ENCODE measurements at places on chromosomes 1 and 21.

GRCh38 chr1:87684713-87685205 lies 356.1 kb downstream of the LMO4 start:
- no peak for DNase-seq

- no peak for DNase-seq
Measured at GRCh38 chr1:91684481-91685196, 184.0 kb downstream of the CDC7 start.

- peak; percentile 27 for DNase-seq
Measured at GRCh38 chr1:154352581-154353459, 27.5 kb downstream of the ATP8B2 start.

DNA sequence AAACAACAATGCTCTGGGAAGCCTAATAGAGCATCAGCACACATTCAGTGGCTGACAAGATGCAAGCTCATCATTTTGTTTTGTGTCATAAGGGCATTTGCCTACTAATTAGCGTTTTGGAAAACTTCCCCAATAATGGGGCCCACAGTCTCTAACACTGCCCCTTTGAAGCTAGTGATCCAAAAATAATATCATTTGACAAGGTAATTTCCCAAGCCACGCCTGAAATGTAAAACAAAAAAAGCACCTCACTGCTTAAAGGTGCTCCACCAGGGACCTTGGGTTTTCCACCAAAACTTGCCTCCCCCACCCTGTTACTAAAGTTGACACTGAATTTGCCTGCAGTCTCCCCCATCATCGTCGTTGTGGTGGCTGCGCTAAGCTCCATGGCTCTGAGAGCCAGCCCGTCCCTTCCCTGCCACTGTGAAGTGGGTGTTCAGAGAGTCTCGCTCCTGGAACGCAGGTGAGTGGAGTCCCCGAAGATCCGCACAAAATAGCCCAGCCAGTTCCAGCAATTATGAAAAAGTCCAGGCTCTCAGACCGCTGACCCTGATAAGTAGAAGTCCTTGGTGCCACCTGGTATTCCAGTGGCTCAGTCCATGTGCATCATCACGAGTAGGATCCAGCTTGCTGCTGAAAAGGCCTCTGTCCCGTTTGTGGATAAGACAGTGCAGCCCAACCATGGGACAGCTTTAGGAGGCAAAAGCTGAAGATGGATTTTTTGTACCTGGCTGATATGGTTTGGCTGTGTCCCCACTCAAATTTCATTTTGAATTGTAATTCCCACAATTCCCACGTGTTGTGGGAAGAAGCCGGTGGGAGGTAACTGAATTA lies 52.2 kb downstream of the RAB3GAP2 start:
- no peak for DNase-seq

- no peak for DNase-seq
Measured at GRCh38 chr1:55927702-55928290, 651.6 kb downstream of the PLPP3 start.

- no peak for DNase-seq
Measured at GRCh38 chr1:175597969-175598765, 145.2 kb downstream of the TNR start.

GRCh38 chr1:222877854-222878253 lies 63.0 kb downstream of the DISP1 start:
- DNase-seq = no peak

DNA sequence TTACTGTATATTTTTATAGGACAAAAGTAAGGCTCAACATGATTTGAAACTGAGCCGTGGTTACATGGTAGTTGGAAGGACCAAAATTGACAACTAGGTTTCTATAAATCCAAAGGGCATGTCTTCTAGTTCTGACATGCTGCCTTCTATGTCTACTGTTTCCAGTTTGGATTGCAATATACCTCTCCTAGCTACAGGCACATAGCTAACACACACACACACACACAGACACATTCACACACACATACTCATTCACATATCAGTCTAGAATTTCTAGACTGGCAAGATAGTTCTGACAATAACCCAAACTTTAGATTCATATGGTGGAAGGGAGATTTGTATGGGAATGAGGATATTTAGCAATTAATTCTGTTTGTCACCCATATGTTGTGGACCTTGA lies 544.8 kb upstream of the CAMK1G start:
- DNase-seq = no peak

DNA sequence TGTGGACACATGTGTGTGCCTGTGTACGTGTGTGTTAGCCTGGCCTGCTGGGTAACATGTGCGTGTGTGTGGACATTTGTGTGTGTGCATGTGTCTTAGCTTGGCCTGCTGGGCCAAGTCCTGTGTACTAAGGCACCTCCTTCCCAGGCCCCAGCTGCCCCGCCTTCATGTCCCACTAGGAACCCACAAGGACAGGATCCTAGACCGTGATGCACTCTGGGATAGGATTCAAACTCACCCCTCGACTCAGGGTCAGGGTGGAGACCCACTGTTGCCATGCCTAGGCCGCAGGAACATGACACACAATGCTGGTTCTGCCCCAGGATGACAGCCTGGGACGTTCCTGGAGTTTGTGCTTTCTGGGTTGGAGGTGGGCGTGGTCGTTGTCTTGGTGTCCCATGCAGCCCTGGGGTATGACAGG lies 89.9 kb upstream of the TMPRSS2 start:
- DNase-seq = no peak

GRCh38 chr1:99956755-99957154 lies 13.0 kb upstream of the SLC35A3 start:
- DNase-seq = no peak

- no peak for DNase-seq
Measured at GRCh38 chr1:197339106-197340060, 71.3 kb downstream of the CRB1 start.

DNA sequence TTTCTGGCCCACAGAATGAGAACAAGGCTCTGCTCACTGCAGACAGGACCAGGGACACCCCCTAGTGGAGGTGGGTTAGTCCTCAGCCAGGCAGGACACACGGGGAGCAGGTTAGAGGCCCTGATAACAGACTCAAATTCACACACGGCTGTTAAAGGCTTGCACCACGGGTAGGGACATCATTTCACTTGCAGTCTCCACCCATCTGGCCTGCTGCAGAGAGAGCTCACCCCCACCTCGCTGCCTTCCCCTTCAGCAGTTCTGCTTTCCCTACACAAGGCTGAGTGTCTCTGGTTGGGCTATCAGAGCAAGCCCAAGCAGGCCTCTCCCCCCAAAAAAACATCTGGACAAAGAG lies 20.6 kb downstream of the MEF2D start:
- no peak for DNase-seq

DNA sequence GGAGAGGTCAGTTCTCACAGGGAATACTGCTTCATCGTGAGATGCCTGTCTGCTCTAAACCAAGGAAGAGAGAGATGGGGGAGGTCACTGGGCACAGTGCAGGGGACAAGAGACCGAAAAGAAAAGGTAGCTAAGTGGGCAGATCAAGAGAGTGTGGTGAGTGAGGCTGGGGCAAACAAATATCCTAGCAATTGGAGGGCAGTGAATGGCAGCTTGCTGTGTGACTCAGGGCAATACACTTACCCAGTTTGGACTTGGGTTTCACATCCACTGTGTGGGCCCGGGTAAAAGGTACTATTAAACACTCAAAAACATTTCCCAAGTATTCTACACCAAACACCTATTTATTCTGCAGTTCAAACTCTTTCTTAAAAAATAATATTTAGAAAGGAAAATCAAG lies 10.2 kb downstream of the PLXNA2 start:
- no peak for DNase-seq

GRCh38 chr1:97314685-97315084 lies 593.1 kb downstream of the PTBP2 start:
- no peak for DNase-seq

GRCh38 chr1:115130786-115131185 lies 41.5 kb upstream of the TSPAN2 start:
- no peak for DNase-seq

DNA sequence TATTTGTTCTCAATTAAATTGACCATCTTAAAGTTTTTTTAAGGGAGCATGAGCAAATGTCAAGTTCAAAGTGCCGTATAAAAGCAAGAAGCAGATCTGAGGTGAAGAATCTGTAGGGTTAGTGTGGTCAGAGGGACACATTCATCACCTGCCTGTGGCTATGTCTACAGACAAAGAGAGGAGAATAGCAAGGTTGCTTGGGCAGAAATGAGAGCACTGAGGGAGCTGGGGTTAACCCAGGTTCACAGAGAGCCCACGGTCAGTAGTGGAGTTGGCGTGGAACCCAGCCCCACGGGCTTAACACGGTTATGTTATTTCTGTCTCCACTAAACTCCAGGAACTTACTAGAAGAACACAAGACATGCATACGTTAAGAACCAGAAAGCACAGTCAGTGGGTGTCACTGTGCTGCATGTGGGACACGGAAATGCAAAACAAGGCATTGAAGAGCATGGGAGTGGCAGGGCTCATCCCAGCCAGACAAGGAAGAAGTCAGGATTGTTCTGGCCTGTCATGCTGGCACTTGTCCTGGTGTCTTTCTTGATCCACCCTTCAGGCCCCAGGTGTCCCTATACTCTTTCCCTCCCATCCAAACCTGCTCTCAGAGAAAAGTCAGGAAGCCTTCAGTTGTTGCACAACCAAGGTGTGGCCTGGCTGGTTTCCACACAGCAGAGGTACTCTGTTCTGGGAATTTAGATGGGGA lies 95.5 kb upstream of the IVNS1ABP start:
- DNase-seq = no peak

DNA sequence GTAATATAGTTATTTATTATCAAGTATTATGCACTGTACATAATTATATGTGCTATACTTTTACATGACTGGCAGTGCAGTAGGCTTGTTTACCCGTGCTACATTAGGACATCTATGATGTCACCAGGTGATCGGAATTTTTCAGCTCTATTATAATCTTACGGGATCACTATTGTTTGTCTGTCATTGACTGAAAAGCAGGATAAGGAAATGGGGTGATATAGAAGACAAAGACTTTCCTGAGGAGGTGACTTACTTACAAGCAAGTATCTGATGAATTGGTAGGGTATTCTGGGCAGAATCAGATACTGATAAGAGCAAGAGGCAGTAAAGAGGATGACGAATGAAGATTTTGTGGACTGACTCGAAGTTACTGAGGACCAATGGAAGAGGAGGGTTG lies 65.3 kb upstream of the CNN3 start:
- DNase-seq = no peak

- no peak for DNase-seq
Measured at GRCh38 chr1:7727809-7728471, 43.2 kb upstream of the VAMP3 start.

DNA sequence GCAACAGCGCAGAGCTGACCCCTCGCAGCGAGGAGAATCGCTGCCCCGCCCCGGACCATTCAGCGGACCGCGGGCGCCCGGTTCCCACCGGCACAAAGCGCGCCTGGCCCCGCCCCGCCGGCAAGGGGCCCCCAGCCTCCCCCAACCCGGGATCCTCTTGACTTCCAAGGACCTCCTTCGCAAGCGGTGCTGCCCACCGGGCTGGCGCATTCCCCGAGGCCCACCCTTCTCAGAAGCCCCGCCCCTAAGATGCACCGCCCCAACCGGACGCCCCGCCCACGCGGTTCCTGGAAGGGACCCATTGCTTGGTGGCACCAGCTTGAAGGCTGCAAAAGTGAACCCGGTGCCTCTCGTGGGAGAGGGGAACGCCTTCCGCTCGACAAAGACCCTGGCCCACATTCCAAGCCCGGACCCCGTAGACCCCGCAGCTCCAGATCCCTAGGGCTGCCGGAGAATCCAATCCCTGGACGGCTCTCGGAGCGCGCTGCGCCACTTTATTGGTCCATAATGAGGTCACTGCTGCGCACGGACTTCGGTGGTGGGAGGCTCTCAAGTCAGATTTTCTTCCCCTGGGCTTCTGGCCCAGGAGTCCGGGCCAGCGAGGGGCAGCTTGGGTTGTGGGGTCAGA lies 2.0 kb downstream of the HES3 start:
- peak; percentile 71 for DNase-seq

GRCh38 chr1:100462326-100463025 lies 75.5 kb upstream of the GPR88 start:
- no peak for DNase-seq
